ENCODE measurements at places on chromosomes 6 and 20.

DNA sequence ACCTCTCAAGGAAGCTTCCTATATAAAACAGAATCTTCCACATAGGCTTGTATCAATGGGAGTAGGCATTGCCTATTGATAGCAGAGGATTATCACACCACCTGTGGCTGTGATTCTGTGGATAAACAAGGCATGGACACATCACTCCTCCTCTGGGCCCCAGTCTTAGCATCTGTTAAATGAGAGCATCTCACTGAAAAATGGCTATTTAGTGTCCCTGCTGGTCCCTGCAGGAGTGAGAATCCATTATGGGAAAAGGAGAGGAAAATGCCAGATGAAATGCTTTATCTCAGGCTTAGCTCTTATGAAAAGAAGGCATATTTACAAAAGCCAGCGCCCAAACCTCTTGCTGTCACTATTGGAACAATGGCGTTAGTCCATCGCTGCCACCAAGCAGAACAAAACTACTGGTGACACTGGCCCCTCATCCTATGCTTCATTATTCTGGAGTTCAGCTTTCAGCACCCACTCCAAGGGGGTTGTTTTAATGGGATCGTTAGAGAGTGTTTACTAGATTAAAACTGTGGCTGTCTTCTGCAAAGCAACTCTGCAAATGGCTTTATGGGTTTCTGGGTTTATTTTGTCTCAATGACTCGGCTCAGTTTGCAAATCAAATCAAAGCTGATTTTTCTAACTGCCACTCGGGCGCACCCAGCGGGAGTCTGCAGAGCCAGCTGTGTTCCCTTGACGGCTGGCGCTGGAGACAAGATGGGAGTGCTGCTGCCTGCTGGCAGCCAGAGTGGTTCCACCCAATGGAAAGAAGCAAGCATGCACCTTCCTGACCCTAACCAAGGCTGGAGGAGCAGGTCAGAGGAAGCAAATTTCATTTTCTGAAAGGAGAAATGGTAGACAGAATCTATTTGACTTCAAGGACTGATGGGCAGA lies 658.8 kb upstream of the CHD6 start:
- DNase-seq = no peak

DNA sequence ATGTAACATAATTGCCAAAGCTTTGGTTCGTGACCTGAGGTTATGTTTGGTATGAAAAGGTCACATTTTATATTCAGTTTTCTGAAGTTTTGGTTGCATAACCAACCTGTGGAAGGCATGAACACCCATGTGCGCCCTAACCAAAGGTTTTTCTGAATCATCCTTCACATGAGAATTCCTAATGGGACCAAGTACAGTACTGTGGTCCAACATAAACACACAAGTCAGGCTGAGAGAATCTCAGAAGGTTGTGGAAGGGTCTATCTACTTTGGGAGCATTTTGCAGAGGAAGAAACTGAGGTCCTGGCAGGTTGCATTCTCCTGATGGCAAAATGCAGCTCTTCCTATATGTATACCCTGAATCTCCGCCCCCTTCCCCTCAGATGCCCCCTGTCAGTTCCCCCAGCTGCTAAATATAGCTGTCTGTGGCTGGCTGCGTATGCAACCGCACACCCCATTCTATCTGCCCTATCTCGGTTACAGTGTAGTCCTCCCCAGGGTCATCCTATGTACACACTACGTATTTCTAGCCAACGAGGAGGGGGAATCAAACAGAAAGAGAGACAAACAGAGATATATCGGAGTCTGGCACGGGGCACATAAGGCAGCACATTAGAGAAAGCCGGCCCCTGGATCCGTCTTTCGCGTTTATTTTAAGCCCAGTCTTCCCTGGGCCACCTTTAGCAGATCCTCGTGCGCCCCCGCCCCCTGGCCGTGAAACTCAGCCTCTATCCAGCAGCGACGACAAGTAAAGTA lies 547 bp upstream of the ESR1 start:
- DNase-seq = no peak

DNA sequence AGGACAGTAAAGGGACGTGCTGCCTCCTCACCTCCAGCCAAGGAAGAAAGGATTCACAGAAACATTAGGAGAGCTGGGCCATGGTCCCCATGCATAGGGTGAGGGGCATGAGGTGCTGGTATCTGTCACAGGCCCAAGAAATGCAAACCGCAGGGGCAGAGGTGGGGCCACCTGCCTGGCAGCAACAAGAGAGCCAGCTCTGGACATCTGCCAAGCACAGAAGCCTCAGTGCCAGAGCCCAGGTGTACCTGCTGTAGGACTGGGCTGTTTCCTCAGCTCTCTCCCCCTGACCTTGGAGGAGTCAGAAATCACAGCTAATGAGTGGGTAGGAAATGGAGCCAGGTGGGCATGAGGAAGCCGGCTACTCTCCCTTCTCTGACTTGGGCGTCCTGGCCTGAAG lies 45.3 kb downstream of the SLC2A12 start:
- no peak for DNase-seq

- DNase-seq = no peak
Observed at GRCh38 chr6:57138026-57138425, 34.1 kb upstream of the BAG2 start.

GRCh38 chr6:87912102-87912501 lies 135.5 kb upstream of the SPACA1 start:
- DNase-seq = no peak

GRCh38 chr6:45132658-45133294 lies 195.4 kb upstream of the RUNX2 start:
- no peak for DNase-seq

DNA sequence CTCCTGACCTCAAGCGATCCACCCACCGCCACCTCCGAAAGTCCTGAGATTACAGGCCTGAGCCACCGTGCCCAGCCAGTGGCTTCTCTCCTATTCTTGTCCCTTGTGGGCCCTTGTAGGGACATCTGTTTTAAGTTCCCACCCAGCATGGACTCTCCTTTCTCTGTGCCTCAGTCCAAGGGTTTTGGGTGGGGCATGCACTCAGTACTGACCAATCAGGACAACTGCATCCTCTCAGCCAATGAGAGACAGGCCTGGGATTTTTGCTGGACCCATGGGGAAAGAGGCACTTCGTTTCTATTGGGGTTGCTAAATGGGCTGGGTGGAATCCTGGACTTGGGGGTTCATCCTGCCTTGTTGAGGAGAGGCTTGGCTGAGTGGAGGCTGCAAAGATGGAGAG lies 34.4 kb downstream of the SNAI1 start:
- no peak for DNase-seq
